Upper lobe of left lung (tissue), 6 donors: ENCODE measurements at places on chromosomes 7 and 10.

- no peaks in the 10 kb centered on the region for H3K36me3 ChIP-seq
- H3K27ac ChIP-seq = no peak overlapping the region
- H3K27me3 ChIP-seq = no peaks in the 10 kb centered on the region
- H3K4me3 ChIP-seq = no peak overlapping the region
- DNase-seq = no peak
These were observed 182.5 kb downstream of the SKAP2 start for GRCh38 chr7:26681819-26682418.

GRCh38 chr10:3935141-3935540 lies 150.1 kb upstream of the KLF6 start:
- no peak overlapping the region for H3K4me3 ChIP-seq
- H3K4me1 ChIP-seq = peaks cover 11% of the 10 kb centered on the region
- H3K27me3 ChIP-seq = no peaks in the 10 kb centered on the region
- H3K36me3 ChIP-seq = no peaks in the 10 kb centered on the region

GRCh38 chr7:104779888-104780287 lies 234.1 kb upstream of the KMT2E start:
- H3K4me1 ChIP-seq = no peaks in the 10 kb centered on the region
- no peaks in the 10 kb centered on the region for H3K36me3 ChIP-seq
- H3K27me3 ChIP-seq = no peaks in the 10 kb centered on the region
- no peak overlapping the region for H3K27ac ChIP-seq

DNA sequence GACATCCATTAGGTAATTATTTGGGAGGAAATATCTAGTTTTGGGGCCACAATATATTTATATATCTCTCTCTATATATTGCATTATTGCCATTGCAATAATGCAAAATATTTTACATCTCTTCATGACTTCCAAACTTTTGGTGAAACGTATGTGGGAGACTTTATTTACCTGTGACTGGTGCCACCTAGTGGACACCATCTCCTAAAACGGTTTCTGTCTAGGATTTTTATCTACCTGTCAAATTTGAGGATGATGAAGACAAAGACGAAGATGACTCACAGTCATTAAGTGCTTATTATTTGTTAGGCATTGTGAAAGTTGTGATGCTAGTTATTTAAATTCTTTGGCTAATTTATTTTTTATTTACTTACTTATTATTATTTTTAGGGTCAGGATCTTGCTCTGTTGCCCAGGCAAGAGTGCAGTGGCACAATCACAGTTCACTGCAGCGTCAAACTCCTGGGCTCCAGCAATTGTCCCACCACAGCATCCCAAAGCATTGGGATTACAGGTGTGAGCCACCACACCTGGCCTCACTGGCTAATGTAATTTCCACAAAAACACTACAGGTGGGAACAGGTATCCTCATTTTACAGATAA lies 18.7 kb upstream of the CBLL1 start:
- DNase-seq = no peak
- H3K36me3 ChIP-seq = no peaks in the 10 kb centered on the region
- no peak overlapping the region for H3K4me3 ChIP-seq
- H3K27me3 ChIP-seq = no peaks in the 10 kb centered on the region
- H3K4me1 ChIP-seq = no peaks in the 10 kb centered on the region
- H3K27ac ChIP-seq = no peak overlapping the region

GRCh38 chr10:26323219-26323618 lies 106.6 kb downstream of the GAD2 start:
- H3K27ac ChIP-seq = no peak overlapping the region
- H3K4me3 ChIP-seq = no peak overlapping the region
- H3K4me1 ChIP-seq = no peaks in the 10 kb centered on the region
- no peaks in the 10 kb centered on the region for H3K27me3 ChIP-seq
- H3K36me3 ChIP-seq = no peaks in the 10 kb centered on the region
